ENCODE measurements at places on chromosomes 2 and 18.

DNA sequence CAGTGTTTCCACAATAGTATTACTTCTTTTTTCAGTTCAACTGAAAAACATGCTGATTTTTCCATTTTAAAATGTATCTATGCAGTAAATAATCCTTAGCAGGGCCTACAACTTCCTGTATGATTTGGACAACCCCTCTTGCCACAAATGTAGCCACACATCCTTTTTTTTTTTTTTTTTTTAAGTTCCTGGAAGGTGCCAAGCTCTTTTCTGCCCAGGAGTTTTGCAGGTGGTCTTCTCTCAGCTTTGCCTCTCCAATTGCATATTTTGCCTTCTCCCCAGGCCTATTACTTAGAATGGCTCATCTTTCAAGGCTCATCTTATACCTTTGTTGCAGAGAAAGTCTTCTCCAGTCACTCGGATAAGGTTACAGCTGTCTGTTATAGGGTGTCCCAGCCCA is 11.6 kb downstream of the KLHL14 start:
- DNase-seq = no peak

- DNase-seq = no peak
Observed at GRCh38 chr2:9714630-9715214, 83.9 kb upstream of the YWHAQ start.

DNA sequence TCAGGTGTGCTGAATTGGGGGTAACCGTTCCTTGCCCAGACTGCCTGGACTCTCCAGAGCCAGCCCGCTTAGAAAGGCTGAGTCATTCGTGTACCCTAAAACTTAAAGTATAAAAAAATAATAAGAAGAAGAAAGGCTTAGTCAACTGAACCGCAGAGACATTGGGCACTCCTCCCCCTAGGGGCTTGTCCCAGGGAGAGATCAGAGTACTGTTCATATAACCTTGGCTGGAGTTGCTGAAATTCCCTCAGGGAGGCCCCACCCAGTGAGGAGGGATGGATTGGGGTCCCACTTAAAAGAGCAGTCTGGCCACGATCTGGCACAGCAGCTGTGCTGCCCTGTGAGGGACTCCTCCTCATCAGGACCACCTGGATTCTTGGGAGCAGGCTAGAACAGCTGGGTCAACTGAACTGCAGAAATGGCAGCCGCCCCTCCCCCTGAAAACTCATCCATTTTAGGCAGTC is 37.2 kb downstream of the ANKRD12 start:
- no peak for DNase-seq

- no peak for DNase-seq
Observed at GRCh38 chr2:66489436-66489835, 54.5 kb downstream of the MEIS1 start.

DNA sequence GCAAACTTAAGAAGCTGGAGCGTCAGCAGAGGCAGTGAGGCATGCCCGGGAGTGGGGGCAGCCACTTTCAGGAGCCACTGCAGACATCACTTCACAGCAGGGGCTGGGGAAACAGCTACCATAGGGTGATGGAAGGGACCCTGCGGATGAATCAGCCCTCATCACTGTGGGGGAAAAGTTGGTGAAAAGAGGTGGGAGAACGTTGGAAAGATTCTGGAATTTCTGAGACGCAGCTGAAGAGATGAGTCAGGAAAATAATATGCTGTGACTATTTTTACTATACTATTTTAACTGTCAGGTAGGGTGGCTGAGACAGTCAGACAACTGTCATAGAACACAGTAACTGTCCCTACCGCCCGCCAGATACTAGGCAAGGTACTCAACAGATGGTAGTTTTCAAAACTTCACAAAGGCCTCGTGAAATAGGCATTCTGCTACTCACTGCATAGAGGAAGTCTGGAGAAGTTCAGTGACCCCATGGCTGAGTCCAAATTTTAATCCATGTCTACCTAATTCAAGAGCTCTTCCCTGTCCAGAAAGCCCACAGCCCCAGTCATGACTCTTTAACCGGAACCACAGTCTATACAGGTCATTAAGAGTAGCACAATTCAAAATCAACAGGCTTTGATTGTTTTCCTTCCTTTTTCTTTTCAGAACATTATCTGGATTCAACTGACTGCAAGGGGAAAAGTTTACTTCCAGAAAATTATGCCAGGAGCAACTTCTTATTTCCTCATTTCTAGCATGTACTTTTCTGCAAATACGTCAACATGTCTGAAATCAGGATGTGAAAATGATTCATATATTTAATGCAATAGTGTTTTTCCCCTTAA is 39.3 kb upstream of the EPB41L3 start:
- DNase-seq = no peak

Measured in stimulated activated CD8-positive, alpha-beta memory T cell treated with anti-CD3 and anti-CD28 coated beads, Interleukin-15, amount 100 ng/mL, for 4 hours (primary cell).